ENCODE measurements at places on chromosomes 11 and 22. TPM values are rescaled to one million over a fixed set of nuclear protein-coding genes. Genes with fewer than 3 reads are reported as not detected.

UPK3A gene
- total RNA-seq: 88.9 TPM

CRYBB2 gene
- not detected for total RNA-seq

CRYBB3 gene
- not detected for total RNA-seq

OR5M3 gene
- not detected for total RNA-seq

FOLH1 gene
- 9.1 TPM for total RNA-seq

ASCL2 gene
- 0.42 TPM for total RNA-seq

SMIM38 gene
- 0.90 TPM for total RNA-seq

FIBIN gene
- 46.9 TPM for total RNA-seq

MS4A12 gene
- not detected for total RNA-seq

RFPL1 gene
- not detected for total RNA-seq

DNA sequence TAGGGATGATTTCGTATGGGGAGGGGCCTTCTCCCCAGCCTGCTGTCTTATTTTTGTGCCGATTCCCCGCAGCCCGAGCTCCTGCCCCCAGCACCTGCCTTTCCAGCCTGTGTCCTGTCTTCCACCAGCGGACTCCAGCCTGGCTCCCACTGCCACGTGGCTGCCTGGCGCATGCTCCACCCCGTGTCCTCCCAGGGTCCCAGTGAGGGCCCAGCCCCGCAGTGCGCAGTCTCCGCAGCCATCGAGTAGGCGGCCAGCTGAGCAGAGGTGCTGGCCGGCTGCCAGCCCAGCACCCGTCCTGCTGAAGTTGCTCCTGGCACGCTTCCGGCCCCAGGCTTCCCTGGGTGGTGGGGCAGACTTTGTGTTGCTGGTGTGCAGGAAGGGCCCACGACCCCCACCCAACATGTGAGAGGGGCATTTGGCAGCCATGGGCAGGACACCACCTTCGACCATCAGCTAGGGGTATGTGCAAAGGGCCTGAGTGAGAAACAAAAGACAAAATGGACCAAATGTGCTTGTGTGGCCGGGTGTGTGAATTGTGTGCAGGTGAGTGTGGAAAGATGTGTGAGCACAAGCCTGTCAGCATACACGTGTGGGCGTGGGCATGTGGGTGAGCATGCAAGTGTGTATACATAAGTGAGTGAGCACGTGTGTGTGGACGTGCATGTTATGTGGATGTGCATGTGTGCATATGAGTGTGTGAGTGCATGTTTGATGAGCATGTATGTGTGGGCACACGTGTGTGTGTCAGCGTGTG, 55.9 kb downstream of the RTN4R start:
- no peak for DNase-seq

DNA sequence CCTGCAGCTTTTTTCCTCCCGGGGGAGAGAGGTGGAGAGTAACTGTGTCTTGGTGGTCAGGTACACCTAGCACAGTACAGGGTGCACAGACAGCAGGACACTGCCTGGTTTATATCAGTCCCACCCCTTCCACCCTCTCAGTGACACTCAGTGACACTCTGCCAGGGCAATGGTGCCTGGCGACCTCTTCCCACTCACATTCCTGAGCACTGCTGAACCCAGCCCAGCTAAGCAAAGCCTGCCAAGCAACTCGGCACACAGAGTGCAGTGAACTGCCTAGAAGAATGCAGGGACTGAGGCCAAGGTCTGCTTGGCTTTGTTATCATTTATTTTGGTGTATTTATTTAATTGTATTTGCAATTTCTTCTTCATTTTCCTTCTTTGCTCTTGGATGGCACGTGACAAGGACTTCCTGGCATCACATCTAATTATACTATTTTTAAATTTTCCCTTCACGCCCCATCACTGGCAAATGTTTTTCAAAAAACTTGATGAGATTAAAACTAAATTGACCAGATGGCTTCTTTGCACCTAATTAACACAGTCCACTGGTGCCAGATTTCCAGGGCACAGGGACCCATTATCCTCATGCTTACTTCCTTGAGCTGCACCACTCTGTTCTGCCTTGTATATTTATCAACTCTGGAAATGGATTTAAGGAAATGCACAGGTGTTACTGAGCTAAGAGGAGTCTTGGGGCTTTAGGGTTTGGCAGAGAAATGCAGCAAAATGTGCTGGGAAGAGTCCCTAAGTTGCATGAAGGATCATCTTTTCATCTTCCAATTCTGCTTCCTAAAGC, 205.6 kb downstream of the ADAMTS15 start:
- DNase-seq: no peak

- no peak for DNase-seq
Observed at GRCh38 chr11:69470793-69471728, 10.4 kb upstream of the LINC01488 start.

DNA sequence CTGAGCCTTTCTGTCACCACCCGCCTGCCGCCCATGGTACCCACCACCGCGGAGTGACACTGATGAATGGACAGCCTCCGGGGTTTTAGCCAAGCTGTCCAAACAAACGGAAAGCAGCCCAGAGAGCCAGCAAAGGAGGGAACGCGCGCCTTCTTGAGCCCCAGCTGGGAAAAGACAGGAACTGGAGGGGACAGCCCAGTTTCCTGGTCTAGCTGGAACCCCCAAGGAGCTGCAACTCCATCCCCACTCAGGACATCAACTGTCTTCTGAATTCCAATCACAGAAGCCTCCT, 33.7 kb downstream of the SHISAL1 start:
- DNase-seq: no peak

GRCh38 chr22:37187552-37187890, 526 bp downstream of the C1QTNF6 start:
- DNase-seq: no peak

- DNase-seq: no peak
Observed at GRCh38 chr11:78672850-78673620, 98.4 kb upstream of the NARS2 start.

DNA sequence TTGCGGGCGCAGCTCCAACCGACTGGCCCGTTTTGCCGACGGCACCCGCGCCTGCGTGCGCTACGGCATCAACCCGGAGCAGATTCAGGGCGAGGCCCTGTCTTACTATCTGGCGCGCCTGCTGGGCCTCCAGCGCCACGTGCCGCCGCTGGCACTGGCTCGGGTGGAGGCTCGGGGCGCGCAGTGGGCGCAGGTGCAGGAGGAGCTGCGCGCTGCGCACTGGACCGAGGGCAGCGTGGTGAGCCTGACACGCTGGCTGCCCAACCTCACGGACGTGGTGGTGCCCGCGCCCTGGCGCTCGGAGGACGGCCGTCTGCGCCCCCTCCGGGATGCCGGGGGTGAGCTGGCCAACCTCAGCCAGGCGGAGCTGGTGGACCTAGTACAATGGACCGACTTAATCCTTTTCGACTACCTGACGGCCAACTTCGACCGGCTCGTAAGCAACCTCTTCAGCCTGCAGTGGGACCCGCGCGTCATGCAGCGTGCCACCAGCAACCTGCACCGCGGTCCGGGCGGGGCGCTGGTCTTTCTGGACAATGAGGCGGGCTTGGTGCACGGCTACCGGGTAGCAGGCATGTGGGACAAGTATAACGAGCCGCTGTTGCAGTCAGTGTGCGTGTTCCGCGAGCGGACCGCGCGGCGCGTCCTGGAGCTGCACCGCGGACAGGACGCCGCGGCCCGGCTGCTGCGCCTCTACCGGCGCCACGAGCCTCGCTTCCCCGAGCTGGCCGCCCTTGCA, 1.0 kb downstream of the FJX1 start:
- no peak for DNase-seq

GRCh38 chr22:49733631-49734030, 94.0 kb downstream of the BRD1 start:
- no peak for DNase-seq

DNA sequence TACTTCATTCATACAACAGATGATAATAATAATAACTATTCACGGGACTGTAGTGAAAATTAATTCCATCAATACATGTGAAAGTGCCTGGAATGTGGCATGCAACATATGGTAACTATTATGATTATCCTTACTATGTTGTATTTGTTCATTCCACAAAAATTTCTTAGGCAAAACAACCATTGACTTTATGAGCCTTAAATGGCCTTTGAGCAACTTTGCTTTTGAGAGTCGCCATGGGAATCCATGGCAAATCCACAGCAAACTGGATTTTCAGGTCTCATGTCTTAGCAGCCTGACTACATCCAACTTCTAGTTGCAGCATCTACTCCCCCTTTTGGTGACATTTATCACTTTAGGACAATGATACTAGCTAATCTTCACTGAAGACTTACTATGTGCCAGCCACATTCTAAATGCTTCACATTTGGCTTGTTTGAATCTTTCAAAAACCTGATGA, 56.8 kb downstream of the SLC1A2 start:
- DNase-seq: no peak

- no peak for DNase-seq
Observed at GRCh38 chr22:42604403-42604802, 10.3 kb downstream of the POLDIP3 start.

DNA sequence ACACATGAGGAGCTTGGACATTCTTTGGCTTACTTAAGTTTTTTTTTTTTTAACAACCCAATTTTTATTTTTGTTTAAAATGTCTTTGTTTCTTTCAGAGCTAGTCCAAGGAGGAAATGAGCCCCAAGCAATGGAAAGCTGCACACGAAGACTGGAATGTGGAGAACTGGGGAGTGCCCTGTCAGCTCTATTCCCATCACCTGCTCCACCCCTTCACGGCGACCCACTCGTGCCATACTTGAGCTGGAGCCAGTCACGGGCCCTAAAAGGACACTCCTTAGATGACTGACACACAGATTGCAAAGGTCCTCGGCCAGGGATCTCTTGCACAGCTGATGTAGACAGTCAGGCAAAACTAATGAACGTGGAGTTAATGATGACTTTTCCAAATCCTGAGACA, 10.6 kb upstream of the SLC25A18 start:
- DNase-seq: no peak

DNA sequence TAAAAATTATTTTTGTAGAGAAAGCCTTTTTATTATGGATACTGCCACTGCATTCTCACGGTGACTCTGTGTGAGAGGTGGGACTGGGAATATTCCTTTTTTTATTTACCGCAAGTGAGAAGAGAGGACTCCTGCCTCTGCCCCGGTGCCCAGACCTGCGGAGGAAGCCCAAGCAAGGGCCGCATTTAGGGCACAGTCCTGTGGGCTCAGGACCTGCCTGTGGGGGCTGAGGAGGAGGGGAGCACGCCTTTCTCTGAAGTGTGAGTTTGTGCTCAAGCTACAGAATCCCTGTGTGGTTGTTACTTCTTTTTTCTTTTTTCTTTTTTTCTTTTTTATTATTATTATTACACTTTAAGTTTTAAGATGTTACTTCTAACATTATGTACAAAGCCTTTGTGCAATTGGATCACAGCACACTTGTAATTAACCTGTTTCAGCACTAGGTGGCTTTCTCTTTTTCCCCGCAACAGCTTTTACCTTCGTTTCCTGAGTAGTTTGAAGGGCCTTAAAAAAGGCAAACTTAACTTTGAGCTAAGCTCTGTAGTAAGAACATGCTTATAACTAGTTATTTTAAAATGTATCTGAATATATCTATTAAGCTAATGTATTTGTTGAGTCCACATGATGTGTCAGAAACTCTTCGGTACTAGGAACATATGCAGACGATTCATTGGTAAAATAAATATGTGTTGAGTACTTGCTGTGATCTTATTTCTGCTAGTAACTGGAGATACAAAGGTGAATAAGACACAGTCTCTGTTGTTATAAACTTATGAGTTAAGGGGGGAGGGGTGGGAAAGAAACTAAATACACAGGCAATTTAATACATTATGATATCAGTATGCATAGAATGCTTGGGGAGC, 18.3 kb downstream of the AMOTL1 start:
- no peak for DNase-seq

DNA sequence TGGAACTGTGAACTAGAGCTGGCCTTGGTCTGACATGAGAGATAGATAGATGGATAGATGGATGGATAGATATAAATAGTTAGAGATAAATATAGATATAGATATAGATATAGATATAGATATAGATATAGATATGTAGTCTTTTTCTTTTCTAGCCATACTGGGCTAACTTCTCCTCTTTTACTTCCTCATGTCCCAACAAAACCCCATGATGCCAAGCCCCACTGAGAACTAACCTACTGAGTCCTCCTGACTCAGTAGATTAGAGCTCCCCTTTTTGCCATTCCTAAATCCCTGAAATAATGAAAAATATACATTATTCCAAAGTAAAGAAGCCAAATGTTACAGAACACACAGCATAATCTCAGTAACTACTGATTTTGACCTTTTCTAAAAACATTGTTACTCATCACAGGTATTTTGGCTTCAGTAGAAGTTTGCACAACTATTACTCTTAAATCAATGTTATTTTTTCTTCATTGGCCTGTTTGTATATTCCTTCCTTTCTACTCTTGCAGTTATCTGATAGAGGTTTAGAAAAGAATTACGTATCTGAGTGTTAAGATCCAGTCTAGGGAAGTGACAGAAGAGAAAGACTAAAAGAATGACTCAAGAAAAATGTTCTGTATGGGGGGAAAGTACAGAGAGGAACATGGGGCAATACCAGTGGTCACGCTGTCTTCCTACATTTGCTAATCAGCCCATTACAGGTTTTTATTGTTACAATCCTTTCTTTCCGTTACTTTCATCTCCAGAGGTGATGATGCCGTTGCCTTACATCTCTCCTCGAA, 6.0 kb upstream of the OR10D3 start:
- no peak for DNase-seq

- DNase-seq: no peak
Observed at GRCh38 chr11:123434262-123434661, 4.2 kb downstream of the GRAMD1B start.

DNA sequence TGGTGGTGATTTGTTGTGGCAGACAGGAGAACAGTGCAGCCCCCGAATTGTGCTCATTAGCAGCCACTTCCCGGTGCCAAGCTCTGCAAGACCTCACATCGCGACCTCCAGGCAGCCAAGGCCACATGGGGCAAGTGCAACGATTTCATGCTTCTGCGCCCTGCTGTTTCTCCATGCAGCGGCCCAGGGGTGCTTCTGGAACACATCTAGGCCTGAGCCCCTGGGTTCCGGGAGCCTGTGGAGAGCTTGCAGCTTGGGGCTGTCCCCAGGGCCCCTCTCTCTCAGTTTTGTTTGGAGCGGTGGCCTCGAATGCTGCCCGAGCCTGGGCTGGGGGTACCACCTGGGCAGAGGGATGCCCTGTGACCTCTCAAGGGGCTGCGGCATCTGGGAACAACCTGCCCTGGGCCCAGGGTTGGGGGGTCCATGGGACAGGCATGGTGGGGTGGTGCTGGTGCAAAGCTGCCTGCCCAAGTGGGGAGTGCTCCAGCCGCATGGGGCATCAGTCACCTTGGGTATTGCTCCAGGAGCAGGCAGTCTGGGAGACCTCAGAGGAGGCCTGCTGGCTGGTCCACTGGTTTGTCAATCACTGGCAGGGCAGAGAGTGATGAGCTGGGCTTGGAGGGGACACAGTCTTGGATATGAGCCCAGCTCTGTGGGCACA, 51.9 kb downstream of the TPCN2 start:
- no peak for DNase-seq

DNA sequence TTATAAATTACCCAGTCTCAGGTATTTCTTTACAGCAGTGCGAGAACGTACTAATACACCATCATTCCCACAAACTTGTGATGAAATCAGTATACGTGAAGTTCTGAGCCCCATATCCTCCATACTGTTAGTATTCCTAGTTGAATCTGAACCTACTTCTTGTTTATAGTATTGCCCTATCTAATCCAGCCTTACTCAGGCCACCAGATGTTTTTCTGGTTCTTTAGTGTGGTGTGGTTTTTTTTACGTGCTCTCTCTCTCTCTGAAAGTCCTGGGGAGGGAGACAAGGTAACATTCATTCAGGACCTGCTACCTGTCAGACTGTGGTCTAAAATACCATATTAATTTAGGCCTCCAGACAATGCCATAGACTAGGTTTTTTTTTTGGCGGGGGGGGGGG, 47.6 kb upstream of the TEAD1 start:
- DNase-seq: no peak
